ENCODE measurements at places on chromosomes 1 and 21. TPM values are rescaled to one million over a fixed set of nuclear protein-coding genes. Genes with fewer than 3 reads are reported as not detected.

NCAM2 gene
- 0.40 TPM for total RNA-seq

GUCA2A gene
- total RNA-seq = not detected

CASQ1 gene
- not detected for total RNA-seq

KRTAP10-1 gene
- not detected for total RNA-seq

CCDC17 gene
- 0.98 TPM for total RNA-seq

APCS gene
- total RNA-seq = not detected

TAGLN2 gene
- total RNA-seq = 366 TPM

MPZ gene
- 10.7 TPM for total RNA-seq

ZBTB8A gene
- total RNA-seq = 5.7 TPM

FBXO2 gene
- not detected for total RNA-seq

KRTAP8-1 gene
- not detected for total RNA-seq

CAPN9 gene
- total RNA-seq = not detected

CRYBG2 gene
- not detected for total RNA-seq

TFF2 gene
- not detected for total RNA-seq

GJA5 gene
- total RNA-seq = not detected

TAS1R1 gene
- 1.2 TPM for total RNA-seq

NPPA gene
- total RNA-seq = not detected

ENAH gene
- 91.8 TPM for total RNA-seq

FCER1A gene
- not detected for total RNA-seq

Measured in LHCN-M2 (cell line).